Activated CD4-positive, alpha-beta T cell treated with anti-CD3 and anti-CD28 coated beads, Interleukin-10, Interleukin-2, amounts not matched to agents 100 ng/mL and 50 ng/mL, durations not matched to agents 16 hours and 8 hours (primary cell): ENCODE measurements at places on chromosomes 13 and 19.
A peak's percentile ranks its signal among the peaks of the same experiment; 100 is the strongest.

DNA sequence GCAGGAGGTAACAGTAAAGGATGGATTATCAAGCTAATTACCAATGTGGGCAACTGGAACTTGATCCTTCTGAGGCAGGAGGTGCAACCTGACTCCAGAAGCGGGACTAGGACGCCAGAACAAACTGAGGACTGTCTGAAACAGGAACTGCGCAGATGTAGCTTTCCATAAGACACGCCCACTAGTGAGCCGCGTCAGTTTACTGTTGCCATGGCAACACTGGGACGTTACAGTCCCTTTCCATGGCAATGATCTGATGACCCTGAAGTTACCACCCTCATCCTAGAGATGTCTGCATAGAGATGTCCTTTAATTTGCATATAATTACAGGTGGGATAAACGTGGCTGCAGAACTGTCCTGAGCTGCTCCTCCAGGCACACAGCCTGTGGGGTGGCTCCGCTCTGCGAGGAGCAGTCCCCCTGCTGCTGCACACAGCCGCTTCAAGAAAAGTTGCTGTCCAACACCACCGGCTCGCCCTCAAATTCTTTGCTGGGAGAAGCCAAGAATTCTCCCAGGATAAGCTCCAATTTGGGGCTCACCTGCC, 816.6 kb downstream of the UQCRFS1 start:
- DNase-seq: no peak

GRCh38 chr13:23003446-23003845, 177.3 kb upstream of the SGCG start:
- DNase-seq: no peak

- DNase-seq: no peak
Observed at GRCh38 chr13:32542221-32542620, 3.6 kb upstream of the N4BP2L2 start.

DNA sequence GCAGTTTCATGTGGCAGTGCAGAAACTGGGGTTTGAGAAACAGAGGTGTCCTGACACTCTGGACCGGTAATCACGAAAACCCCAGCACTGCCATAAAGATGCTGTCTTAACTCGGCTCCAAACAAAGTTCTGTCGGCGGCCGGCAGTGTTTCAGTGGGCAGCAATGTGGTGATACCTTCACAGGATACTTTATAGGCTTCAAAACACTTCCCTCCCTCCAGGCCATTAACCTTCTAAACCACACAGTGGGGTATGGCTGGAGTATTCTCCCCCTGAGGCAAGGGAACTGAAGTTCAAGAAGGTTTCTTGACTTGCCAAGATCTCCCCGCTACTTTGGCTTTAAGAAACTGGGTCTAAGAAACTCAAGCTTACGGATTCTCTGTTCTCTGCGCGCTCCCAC, 1.1 kb downstream of the RUBCNL start:
- DNase-seq: no peak

- no peak for DNase-seq
Observed at GRCh38 chr13:50162567-50162966, 147.3 kb downstream of the KCNRG start.

DNA sequence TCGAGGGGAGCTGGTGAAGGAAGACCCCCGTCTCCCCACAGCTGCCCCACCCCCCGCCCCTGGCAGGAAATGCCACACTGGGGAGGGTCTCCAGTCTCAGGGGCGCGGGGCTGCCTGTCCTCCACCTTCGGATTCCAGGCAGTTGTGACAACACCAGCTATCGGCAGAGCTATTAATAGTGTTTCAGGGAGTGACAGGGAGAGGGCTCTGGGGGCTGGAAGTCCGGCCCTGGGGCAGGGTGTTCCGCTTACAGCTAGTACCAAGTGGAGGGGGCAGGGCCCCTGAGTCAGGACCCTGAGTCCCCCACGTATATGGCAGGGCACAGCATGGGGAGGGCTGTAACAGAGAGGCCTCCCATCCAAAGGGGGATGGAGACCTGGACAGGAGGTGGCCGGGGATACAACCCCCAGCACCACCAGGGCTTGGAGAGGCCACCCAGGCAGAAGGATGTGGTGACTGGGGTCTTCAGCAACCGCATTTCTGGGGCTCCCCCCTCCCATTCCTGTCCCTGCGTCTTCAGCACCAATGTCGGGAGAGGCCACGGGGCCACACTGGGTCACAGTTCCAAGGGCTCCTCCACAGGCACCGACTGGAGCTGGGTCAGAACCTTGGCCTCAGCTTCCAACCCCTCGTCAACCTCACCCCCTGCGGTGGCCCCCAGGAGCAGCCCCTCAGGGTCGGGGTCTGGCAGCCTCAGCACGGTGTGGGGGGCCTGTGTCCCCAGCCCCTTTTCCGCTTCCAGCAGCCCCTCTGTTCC, 3.9 kb downstream of the SIX5 start:
- no peak for DNase-seq

DNA sequence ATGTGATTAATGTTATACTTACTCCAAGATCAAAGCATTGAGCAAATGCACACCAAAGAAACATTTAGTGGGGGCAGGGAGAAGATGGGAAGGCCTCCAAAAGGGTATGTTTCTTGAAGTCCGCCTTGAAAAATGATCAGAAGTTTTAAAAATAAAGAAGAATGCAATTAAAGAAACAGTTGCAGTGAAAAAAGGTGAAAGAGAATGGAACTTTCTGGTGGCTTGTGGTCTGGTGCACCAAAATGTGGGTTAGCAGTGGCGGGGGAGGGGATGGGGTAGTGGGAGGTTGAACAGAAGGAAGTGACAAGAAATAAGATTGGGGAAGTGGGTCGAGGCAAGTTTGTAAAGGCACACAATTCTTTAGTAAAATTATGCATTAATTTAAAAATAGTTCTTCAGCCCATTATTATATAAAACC, 2.5 kb downstream of the LCP1 start:
- peak; percentile 87 for DNase-seq

DNA sequence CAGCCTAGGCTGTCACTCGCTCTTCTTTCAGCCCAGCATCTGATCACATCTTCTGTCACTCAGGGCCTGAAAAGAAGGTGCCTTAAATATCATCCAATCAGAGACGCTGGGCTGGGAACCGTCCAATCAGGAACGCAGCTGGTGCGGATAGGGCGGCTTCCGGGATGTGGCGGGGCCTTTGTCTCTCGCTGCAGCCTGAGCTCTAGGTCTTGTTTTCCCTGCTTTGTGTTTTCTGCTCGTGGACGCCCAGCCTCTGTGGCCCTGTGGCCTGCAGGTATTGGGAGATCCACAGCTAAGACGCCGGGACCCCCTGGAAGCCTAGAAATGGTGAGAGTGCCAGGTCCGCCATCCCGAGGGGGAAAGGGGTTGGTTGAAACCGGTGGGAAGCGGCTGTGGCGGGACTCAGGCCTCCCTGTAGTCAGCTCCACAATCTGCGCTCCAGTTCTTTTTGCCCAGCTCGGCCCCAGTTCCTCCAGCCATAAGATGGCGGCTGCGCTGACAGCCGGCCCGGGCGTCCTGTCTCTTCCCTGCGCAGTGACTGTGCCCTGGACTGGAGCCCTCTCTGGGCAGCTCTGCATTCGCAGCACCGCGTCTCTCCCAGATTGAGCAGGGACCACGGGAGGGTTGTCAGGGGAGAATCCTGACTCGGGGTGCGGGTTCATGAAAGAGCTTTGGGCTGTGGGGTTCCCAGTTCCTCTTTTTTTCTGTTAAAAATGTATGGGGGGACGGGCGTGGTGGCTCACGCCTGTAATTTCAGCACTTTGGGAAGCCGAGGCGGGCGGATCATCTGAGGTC, at the start of gene ZNF85:
Gene ZNF85 (plus strand): TSS at position 175 of the 795 bp plus-strand sequence. CDS start 150 bp downstream, at position 325.
- peak; percentile 94 for DNase-seq

DNA sequence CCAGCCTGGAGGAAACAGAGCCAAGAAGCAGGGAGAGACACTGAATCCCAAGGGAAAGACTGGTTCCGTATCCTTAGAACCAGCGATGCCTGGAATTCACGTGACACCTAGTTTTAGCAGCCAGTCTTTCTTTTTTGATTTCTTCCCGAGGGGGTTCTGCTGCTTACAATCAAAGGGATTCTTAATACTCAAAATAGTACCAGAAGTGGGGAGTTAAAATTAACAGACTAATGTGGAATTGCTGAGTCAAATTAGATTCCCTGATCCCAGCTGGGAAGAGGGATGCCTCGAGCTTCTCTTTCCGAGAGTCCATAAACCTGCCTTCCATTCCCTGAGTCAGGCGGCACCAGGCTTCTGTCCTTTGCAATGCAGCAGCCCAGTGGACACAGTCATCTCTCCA, 4.8 kb upstream of the MATK start:
- DNase-seq: no peak
